ENCODE measurements at places on chromosomes 13 and 19.

- DNase-seq: peak; percentile 71
Observed at GRCh38 chr19:41175801-41176777, 16.9 kb upstream of the CYP2S1 start.

GRCh38 chr19:17865364-17866311 is 5.9 kb downstream of the RPL18A start:
- no peak for DNase-seq

GRCh38 chr13:75489502-75490263 is 7.7 kb upstream of the TBC1D4 start:
- DNase-seq: no peak

DNA sequence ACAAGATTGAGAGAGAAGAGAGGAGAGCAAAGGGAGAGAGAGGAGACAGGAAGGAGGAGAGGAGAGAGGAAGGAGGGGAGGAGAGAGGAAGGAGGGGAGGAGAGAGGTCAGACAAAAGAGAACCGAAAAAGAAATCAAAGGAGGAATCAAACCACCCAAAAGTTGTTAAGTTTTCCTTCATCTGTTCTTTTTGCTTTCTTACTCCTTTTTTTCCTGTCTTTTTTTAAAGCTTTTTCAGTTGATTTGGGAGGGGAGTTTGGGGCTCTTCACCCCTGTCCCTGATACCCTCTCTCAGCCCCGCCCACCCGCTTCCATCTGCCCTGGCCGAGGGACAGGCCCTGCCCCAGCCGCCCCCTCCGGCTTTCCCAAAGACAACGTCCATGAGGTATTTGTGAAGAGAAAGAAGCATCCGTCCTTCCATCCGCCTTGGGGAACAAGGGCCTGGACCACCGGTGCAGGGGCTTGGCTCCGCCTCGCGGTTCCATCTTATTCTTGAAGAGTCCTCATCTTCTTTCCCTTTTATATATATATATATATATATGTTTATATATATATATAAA is 13.3 kb downstream of the ZNF574 start:
- DNase-seq: no peak

DNA sequence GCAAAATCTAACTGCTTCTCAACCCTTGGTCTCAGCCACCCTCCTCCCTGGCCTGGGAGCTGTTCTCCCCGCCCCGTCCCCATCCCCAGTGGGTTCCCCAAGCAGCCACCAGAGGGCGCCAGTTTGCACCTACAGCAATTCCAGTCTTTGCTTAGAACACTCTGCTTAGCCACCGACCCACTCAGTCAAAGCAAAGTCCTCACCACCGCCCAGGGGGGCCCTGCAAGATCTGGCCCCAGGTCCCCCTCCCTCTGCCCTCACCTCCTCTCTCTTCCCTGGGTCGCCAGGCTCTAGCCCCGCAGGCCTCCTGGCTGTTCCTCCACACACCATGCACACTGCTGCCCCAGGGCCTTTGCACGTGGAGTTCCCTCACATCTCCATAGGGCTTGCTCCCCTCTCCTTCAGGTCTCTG is 12.4 kb downstream of the TMEM143 start:
- DNase-seq: peak; percentile 71

Data from CD4-positive, alpha-beta T cell treated with Interleukin-15 for 1 hour (primary cell).